Chondrocyte (in vitro differentiated cells): ENCODE measurements at places on chromosomes 12 and 14.

DNA sequence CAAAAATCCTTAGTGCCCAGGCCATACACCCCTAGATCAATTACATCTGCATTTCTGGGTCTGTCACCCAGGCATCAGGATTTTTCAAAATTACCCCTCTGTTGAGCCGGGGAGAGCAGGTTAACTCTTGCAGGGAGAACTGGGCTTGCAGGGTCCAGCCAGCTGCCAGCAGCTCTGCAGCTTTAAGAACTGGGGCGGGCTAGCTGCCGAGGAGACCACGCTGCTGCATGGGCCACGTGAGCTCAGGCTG is at the start of gene DGLUCY:
Gene DGLUCY (plus strand): TSS at position 245 of the 250 bp plus-strand sequence. CDS start 46,222 bp downstream, outside the sequence.
- peak; percentile 94 for DNase-seq

- DNase-seq: no peak
Observed at GRCh38 chr12:92593734-92594402, 108.9 kb upstream of the PLEKHG7 start.

DNA sequence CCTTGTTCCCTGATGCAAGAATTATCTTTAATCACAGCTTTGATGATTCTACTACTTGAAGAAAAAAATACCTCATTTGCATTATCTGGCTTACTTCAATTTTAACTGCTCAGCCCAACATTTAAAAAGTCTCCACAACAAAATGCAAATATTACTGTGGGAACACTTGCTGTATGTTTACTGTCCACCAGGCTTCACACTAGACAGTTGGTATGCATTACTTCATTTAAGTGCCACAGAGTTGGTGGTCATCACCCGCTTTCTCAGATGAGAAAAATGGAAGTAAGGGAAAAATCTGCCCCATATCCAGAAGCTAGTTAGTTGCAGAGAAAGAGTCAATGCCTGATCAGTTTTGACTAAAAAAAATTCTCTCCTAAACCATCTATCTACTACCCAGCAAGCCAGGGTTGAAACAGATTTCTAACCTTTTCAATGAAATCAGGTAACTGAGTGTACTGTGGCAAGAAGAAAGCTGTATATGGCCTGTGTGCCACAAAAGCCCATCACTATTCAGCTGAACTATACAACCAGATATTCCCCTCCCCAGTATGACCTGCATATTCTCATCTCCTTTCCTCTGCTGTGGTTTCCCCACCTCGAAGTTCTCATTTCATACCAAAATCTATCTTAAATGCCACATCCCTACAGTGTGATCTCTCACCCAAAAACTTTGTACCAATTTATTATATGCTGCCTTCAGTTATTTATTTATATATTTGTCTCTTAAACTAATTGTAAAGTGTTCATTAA is 90.3 kb downstream of the ATP2B1 start:
- no peak for DNase-seq

GRCh38 chr12:80805106-80805505 is 88.4 kb downstream of the MYF5 start:
- DNase-seq: no peak

GRCh38 chr14:102930138-102930752 is 7.8 kb downstream of the AMN start:
- DNase-seq: no peak

DNA sequence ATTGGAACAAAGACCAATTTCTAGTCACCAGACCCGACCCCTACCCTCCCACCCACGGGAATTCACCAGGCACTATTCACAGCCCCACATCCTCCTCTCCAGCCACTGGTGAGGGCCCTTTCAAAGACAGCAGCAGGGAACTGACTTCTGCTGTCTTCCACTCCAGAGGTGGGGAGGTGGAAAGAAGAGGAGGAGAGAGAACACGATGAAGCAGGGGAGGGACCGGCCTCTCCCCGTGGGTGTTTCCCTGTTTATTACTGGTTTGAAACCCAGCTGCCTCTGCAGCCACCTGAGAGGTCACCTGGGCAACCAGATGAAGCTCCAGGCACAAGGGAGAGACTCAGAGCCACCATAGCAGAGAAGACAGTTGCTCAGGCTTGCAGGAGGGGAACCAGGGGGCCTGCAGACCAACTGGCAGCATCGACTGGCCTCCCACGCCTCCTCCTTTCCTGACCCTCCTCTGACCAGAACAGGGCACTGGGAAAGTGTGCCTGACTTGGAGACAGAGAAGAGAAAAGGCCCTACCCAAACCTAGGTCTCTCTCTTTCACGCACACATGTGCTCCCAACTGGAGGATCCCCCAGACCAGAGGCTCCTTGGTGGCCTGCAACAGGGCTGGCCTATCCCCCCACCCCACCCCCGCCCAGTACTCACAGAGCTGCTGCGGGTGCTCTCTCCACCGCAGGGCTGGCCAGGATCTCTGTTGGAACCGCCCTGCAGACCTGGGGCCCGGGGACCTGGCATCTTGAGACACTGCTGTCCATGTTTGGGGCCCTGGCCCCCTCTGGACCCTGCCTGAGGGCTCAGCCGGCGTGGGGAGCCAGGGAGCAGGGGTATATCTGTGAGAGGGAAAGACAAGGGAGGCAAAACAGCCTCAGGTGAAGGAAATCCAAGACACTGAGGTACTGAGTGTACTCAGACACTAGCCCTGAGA is 22.8 kb downstream of the ANO2 start:
- no peak for DNase-seq

- DNase-seq: no peak
Observed at GRCh38 chr12:57604454-57604991, at the start of gene DTX3. DTX3 (plus strand) TSS chr12:57604824; CDS start chr12:57606518, 1,694 bp downstream.

GRCh38 chr14:27370074-27370473 is 772.2 kb upstream of the NOVA1 start:
- DNase-seq: no peak

- no peak for DNase-seq
Observed at GRCh38 chr12:12960639-12961209, 8.8 kb upstream of the GPRC5D start.

GRCh38 chr14:52910572-52910971 is 40.3 kb downstream of the FERMT2 start:
- no peak for DNase-seq

DNA sequence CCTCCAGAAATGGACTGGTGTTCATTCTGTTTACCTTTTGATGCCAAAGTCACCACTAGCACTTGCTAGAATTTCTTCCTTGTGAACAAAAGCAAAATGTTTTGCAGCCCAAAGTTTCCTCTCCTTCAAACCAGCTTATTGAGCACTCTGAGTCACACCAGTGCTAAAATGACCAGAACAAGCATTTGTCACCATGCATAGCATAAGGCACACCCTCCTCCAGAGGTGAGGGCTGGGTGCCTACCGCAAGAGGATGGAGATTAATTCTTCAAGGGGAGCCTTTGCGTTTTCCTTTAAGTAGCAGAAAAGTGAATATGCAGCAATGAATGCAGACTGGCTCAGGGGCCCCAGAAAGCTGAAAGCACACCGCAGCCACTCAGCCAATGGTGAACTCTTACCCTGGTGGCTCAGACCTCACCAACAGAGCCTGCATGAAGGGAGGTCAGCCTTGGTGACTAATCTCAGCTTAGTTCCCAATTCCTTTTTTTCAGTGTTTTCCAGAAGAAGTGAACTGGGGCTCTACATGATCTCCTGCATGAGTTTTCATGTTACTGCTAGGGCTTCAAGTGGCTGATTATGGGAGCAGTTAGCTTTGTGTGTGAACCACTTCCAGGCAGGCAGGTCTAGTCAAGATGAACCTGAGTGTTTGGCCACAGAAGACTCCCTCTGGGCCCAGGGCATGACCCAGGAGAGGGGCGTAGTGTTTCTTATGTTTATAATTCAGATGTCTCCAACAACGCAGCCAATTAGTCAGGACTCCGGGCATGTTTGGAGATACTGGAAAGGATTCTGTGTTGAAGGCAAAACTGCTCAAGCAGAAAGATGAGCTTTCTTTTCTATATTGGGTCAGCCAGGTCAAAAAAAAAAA is 96.3 kb downstream of the PAX9 start:
- no peak for DNase-seq

DNA sequence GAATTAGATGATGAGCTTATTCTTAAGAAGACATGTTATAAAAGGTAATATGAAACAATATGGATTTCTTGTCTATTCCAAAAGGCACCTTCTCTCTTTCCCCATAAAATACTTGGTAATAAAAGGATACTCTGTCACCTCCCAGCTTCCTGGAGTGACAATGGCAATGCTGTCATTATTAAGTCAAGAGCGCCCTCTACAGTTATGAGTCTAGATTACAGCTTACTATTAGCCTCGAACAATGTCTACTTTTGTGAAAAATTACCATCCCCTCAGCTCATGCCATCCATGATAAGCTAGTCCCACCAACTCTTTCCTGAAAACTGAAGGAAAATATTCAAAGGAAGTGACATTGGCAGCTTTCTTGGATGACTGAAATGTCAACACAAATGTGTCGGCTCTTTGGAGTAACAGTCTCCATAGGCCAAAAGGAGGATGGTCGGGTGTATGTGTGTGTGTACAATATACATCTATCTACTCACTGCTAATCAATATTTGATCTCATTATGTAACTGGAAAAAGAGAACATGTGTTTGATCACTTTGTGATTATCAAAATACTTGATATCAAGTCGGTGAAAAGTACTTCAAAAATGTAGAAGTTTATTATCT is 48.7 kb upstream of the CDKN3 start:
- DNase-seq: no peak

DNA sequence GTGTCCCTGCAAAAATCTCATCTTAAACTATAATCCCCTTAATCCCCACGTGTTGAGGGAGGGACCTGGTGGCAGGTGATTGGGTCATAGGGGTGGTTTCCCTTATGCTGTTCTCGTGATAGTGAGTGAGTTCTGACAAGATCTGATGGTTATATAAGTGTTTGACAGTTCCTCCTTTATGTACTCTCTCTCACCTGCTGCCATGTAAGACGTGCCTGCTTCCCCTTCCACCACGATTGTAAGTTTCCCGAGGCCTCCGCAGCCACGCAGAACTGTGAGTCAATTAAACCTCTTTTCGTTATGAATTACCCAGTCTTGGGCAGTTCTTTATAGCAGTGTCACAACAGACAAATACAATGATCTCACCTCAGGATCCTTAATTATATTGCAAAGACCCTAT is 45.2 kb upstream of the MAP1LC3B2 start:
- no peak for DNase-seq

GRCh38 chr14:103861413-103862392 is 14.3 kb upstream of the PPP1R13B start:
- DNase-seq: no peak

DNA sequence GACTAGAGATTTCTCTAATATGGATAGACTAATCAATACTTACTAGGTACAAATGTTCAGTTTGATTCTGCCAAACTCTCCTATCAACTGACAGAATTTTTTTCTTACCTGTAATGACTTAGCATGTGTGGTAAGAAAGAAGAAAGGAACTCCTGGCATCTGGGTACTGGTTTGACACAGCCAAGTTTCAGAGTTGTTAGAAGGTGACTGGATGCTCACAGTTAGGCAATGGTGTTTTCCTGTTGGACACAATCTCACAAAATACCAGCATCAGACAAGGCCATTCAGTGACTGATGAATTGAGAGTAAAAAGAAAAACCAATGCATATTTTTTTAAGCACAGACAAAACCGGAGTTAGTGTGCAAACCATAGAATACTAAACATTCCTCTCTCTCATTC is 4.2 kb downstream of the MUCL1 start:
- DNase-seq: no peak

DNA sequence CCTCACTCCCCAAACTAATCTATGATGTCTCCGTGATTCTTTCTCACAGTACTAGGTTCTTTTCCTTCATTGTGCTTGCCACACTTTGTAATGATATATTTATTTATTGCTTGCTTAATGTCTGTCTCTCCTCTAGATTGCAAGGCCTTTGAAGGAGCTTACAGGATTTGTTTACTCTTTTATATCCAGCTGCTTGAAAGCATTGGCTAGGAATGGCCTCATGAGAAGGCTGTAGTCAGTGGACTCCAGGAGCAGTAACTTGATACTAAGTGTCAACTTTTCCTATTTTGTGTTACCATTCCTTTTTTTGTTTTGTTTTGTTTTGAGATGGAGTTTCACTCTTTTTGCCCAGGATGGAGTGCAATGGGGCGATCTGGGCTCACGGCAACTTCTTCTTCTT is 7.3 kb upstream of the FAM234B start:
- no peak for DNase-seq

- DNase-seq: no peak
Observed at GRCh38 chr12:88298761-88299242, 156.7 kb downstream of the TMTC3 start.

- no peak for DNase-seq
Observed at GRCh38 chr12:115755061-115755724, 522.3 kb downstream of the MED13L start.

- no peak for DNase-seq
Observed at GRCh38 chr12:68200854-68201253, 24.8 kb downstream of the IL26 start.

GRCh38 chr12:30774599-30774998 is 19.8 kb upstream of the CAPRIN2 start:
- no peak for DNase-seq

DNA sequence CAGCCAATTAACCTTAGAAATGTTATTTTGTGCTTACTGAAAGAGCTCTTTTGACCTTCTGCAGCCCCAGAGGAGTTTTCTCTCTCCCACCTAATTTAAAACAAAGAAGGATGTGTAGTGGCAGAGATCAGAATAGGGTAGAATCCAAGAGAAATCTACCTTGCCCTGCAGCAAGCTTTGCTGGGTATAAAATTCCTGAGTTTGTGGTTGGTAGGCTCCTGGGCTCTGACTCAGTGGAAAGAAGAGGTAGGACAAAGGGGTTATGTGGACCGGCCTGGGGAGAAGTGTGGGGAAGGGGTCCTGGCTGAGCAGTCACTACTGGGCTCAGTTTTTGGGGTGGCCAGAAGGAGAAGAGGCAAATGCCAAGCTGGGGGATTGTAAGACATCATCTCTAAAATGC is 46.8 kb downstream of the IRF2BPL start:
- DNase-seq: no peak

DNA sequence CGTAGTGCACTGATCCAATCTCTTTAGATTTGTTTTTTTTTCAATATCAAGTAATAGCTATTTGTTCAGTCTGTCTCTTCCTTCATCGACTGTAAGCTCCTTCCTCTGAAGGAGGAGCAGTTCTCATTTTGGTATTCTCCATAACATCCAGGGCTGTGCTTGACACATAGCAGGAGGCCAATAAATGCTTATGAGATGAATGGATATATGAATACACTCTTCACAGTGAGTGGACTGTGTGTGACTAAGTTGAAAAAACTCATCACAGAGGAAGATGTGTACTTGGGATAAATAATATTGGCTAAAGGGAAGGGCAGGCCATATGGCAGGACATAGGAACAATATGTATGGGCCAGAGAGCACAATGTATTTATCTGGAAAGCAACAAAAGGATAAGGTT is 205.3 kb upstream of the PRICKLE1 start:
- DNase-seq: no peak

DNA sequence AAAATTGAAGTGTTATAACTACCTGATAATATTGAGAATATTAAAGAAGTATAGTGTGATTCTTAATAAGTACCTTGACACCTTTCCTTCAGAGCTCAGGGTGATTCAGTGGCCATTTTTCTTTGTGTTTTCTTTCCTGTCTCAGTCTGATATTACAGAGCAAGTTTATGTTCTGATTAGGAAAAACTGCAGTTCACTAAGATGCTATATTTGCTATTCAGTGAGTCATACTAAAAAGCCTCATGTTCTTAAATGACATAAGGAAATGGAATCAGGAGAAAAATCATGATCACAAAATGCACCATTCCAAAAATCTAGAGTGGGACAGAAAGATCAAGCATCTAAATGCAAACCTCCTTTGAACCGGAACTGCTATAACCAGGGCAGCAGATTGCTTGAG is 390.6 kb upstream of the ATP2B1 start:
- DNase-seq: no peak

GRCh38 chr14:90676912-90677311 is 139.3 kb downstream of the TTC7B start:
- no peak for DNase-seq
